GM04503 (cell line): ENCODE measurements at places on chromosomes 12 and 14.

GRCh38 chr12:95118138-95118787 is 44.8 kb upstream of the NR2C1 start:
- peak; percentile 75 for DNase-seq

- DNase-seq, result no peak
These were observed 161.6 kb upstream of the HIF1A start for GRCh38 chr14:61533513-61534255.

DNA sequence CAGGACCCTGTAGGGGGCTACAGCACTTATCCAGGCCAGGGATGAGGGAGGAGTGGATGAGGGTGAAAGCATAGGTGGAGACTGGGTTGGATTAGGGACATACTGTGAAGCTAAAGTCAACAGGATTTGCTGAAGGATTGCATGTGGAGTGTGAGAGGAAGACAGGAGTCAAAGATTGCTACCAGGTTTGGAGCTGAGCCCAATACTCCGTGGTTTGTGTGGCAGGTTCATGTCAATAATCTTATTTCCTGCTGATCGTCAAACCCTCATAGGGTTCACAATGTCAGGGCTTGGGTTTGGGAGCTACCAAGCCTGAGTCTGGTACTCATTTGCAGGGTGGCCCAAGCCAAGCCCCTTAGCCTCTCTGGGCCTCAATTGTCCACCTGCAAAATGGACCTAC is 77.1 kb upstream of the PLXNC1 start:
- DNase-seq, result no peak

- DNase-seq, result no peak
These were observed 453.7 kb downstream of the ATP23 start for GRCh38 chr12:58395056-58395455.

- no peak for DNase-seq
These were observed 132.1 kb upstream of the SOX5 start for GRCh38 chr12:24081606-24082005.
